ENCODE measurements at places on chromosomes 7 and 10.

DNA sequence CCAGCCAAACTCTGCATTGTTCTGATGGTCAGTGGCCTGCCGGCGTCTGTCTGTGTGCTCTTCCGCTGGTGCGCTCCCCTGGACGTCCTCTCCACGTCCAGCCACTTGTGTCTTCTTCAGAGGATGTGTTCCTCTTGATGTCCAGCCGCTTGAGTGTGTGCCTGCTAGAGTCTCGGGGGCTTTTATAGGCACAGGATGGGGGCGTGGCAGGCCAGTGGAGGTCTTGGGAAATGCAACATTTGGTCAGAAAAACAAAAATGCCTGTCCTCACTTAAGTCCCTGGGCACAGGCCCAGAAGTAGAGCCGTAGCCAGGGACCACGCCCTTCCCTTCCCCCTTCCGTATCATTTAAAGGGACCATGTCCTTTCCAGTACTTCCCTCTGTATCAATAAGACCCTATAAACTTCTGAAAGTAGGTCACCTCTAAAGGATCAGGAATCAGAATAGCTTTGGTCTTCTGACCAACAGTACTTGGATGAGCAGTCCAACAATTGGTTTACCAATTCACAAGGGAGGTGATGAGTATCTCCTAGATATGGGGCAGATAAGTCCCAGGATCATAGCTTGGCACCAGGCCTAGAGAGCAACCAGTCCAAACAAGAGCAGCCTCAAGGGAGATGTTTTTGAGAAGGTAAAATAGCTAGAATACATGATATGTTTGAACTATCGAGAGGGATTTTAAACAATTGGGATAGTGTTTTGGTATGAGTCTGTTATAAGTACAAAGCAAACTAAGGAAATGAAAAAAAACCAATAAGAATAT, 32.2 kb upstream of the PNLIPRP3 start:
- DNase-seq = no peak

GRCh38 chr10:60041489-60042133, 135.3 kb upstream of the CCDC6 start:
- no peak for DNase-seq

- no peak for DNase-seq
Observed at GRCh38 chr10:50447691-50448090, 176.1 kb downstream of the SGMS1 start.

DNA sequence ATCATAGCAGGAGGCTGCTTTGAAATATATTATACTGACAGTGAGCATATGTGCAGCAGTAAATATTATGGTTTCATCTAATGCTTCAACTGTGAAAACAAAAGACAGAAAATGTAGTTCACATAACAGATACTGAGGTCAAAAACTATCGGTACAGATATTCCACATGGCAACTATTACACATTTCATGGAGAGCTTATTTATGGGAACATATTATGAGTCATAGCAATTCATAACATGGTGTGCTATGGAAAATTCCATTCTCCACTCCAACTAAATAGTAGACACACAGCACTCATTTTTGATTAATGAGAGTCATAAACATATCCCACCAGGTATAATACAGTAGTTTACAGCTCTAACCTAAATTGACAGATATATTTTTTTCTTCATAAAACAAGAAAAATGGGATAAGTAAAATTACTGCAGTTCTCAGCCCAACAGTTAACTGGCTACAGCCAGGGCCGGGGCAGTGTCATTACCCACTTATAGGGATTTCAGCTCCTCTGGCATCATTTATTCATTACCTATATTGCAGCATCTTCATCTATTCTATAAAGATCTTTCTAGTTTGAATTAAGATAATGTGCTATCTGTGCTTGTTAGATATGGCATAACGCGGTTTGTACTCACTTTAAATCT, 475.6 kb upstream of the KLF6 start:
- no peak for DNase-seq

GRCh38 chr10:35940141-35941041, 298.3 kb upstream of the FZD8 start:
- no peak for DNase-seq

DNA sequence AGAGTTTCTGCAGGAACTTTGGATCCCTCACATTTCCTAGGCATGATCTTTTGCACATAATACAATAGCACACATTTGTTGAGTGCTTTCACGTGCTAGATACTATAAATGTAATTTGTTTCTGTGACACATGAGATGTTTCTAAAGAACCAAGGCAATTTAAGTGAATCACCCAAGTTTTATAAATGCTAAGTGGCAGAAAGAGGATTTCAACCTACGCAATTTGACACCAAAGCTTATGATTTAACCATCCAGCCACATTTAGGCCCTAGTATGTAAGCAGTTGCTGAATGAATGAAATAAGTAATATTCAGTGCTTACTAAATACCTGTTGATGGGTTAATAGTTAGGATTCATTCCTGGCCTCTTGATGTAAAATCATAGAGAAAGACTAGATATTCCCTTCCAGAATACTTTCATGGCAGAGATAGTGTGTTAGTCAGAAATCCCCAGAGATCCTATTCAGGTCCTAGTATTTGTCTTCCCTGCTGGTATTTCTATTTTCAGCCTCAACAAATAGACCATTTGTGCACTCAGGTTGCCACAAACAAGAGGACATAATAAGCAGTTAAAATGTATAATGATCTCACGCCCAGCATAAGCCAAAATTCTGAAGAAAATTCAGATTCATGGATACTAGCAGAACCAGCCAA, 572.6 kb downstream of the IPMK start:
- no peak for DNase-seq

DNA sequence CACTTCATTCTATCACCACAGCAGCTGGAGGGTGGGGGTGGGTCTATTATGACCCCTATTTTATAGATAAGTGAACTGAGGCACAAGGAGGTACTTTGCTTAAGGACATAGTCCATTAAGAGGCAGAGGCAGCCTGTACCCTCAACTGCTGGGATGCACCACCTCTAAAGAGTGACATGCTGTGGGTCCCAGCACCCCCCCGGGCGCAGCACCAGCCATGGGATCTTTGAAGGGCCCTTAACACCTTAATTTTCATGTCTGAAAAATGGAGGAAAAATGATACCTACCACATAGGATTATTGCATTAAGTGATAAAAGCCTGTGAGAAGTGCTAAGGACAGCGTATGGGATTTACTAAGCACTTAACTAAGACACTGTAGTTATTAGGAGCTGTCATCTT, 15.4 kb downstream of the ADCYAP1R1 start:
- no peak for DNase-seq

GRCh38 chr10:60952067-60952845, 8.3 kb upstream of the RHOBTB1 start:
- no peak for DNase-seq

GRCh38 chr10:61609701-61610100, 53.0 kb upstream of the CABCOCO1 start:
- DNase-seq = no peak

DNA sequence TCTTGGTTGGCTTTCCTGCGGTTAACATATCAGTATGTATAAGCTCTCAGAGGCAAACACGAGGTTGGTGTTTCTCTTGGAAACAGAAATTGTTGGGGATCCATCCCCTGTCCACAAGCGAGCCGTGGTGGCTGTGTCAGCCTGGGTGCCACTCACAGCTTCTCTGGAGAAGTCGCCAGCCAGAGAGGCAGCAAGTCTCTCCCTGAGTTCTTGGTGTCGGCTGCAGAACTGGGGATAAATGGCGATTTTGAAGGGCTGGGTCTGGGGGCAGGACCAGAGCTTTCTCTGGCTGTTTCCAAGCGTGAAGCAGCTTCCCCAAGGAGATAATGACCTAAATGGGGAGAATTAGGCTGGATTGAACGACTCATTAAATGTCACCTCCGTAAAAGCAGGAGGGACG, 335.3 kb downstream of the GLRX3 start:
- DNase-seq = no peak

DNA sequence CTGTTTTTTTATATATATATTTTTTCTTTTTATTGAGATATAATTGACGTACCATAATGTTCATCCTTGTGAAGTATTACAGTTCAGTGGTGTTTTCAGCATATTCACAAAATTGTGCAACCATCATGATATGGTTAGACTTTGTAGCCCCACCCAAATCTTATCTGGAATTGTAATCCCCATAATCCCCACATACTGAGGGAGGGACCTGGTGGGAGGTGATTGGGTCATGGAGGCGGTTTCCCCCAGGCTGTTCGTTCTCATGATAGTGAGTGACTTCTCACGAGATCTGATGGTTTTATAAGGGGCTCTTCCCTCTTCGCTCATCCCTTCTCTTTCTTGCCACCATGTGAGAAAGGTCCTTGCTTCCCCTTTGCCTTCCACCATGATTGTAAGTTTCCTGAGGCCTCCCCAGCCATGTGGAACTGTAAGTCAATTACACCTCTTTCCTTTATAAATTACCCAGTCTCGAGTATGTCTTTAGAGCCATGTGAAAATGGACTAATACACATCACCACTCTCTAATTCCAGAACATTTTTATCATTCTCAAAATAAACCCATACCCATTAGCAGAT, 73.9 kb upstream of the SMNDC1 start:
- DNase-seq = no peak

DNA sequence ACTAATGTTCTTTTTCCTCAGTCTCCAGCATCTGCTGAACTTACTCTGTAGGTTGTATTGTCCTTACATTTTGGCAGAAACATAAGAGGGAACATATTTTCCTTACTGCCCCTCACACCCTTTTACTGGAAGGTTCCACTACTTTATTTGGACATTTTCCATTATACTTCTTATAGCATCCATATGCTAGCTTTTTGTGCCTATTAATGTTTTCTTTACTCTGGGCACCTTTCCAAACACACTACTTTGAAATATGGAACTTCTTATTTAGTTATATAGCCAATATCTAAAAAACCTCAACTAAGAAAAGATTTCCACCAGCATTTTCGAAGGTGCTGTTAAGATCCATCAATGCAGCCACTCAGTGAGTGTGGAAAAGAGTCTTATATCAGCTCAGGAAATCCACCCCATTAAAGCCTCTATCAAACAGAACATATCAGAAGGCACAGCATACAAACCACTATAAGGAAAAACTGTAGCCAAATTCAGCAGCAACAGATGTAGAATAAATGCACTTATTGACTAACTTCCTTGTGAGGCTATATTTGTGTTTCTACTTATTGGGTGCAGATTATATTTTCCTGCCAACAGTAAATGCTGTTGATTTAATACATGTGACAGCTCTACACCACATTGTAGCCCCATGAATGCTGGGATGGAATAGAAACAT, 272.5 kb upstream of the SEMA3E start:
- DNase-seq = no peak

DNA sequence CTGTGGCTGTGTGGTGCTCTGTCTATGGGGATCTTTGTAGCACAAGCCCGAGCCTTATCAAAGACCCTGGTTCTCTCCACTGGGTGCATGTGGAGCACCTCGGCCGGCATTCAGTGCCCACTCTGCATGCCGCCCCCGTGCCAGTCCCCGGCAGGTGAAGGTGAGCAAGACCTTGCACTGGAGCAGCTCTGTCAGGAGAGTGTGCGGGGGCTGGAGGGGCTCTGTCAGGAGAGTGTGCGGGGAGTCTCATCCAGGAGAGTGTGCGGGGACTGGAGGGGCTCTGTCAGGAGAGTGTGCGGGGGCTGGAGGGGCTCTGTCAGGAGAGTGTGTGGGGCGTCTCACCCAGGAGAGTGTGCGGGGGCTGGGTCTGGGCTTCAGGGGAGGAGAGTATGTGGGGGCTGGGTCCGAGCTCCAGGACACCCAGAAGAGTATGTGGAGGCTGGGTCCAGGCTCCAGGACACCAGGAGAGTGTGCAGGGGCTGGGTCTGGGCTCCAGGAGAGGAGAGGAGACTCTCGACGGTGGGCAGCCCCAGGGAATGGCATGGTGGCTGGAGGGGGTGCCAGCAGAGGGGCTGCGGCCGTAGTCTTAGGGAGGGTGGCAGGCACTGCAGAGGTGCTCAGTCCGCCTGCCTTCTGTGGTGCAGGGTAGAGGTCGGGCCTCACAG, 40.8 kb downstream of the INPP5A start:
- DNase-seq = no peak

DNA sequence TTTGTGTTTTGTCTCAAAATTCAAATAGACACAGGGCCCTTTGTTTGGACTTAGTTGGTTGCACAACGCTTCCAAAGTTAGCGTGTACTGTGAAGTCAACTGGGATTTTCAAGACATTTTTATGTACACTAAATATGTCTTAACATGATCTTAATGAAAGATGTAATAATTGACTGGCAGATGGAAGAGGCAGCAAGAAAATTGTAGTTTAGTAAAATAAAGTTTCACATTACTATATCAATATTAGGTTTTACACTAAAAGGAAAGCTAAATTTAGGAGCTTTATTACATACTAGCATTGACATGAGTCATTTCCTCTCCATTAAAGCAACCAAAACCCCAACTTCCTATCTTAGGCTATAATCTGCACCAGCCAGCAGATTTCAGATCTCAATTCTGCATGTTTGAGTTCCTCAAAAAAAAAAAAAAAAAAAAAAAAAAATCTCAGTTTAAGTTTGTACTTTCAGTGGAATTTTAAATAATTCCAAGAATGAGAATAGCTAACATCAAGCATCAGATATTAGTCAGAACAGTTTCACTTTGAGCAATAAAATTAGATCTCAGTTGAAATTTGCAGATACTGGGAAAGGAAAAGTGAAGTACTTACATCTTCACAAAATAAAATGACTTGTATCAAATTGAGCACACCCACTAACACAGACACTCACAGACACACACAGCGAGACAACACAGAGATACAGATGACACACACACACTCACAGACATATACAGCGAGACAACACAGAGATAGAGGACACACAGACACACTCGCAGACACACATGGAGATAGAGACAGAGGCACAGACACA, 346.6 kb upstream of the KLF6 start:
- DNase-seq = no peak

DNA sequence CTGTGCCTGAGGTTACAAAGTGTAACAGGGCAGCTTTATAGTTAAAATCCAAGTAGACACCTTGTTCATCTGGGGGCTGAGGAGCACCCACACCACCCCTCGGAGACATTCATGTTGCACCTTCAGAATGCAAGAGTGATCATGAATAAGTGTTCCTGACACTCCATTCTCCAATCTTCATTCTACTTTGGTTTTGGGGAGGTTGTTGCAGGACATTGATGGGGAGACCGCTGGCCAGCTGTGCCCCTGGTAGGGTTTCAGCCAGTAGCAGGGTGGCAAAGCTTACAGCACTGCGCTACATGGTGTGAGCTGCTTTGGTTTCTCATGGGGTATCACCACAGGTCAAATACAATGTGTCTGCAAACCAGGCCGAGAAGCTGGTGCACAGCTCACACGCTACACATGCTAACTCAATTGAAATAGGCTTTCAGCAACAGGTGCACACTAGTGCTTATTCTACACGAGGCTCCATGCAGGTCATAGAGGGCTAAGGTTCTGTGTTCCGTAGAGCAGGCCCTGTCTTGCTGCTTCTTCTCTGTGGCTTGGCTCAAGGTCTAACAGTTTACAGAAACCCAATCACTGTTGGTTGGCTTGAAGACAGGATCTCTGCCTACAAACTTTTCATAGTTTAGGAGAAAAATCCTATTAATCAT, 317.4 kb upstream of the ZNF32 start:
- no peak for DNase-seq

GRCh38 chr10:118835682-118836326, 81.0 kb upstream of the CACUL1 start:
- DNase-seq = no peak

DNA sequence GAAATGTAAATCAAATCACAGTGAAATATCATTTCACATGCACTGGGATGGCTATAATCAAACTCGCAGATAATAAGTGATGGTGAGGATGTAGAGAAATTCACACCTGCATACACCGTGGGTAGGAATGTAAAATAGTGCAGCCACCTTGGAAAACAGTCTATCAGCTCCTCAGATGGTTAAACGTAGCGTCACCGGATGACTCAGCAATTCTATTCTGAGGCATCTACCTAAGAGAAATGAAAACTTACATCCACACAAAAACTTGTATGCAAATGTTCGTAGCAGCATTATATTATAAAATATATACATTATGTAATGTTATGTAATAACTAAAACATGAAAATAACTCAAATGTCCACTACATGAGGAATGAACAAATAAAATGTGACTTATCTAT, 38.9 kb downstream of the SH3PXD2A start:
- DNase-seq = no peak

Measured in NCI-H510A (cell line).